ENCODE measurements at places on chromosomes 6 and 20.

DNA sequence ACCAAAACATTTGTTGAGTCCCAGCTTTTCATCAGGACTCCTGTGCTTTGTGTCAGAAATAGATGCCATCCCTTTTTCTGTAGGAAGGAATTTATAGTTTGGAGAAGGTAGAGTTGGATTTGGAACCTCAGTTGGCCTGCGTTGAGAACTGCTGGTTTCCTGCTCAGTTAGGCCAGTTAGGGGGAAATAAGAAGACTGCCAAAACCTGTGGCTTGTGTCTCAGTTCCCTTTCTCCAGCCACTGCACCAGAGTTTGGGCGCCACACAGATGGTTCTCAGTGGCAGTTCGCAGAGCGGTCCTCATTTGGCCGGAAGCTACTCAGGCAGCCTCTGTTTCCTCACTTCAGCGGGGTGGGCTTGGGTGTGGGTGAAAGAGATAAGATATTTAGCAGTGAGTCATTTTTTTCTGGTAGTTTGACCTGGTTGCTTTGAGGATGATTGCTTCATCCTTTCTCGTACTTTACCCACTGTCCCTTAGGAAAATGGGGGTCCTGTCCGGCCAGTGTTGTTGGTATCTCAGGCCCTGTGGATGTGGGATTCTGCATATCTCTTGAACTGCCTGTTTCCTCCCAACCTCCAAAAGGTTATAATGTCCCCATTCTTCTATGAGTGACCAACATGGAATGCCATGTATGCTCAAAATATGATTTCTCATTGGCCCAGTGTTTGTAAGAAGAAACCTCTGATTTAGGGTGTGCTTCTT is 53.7 kb downstream of the JARID2 start:
- DNase-seq, result peak; percentile 37

GRCh38 chr6:116797585-116797984 is 31.3 kb downstream of the GPRC6A start:
- no peak for DNase-seq

- DNase-seq, result no peak
These were observed 432.6 kb downstream of the MMUT start for GRCh38 chr6:49030251-49031020.

DNA sequence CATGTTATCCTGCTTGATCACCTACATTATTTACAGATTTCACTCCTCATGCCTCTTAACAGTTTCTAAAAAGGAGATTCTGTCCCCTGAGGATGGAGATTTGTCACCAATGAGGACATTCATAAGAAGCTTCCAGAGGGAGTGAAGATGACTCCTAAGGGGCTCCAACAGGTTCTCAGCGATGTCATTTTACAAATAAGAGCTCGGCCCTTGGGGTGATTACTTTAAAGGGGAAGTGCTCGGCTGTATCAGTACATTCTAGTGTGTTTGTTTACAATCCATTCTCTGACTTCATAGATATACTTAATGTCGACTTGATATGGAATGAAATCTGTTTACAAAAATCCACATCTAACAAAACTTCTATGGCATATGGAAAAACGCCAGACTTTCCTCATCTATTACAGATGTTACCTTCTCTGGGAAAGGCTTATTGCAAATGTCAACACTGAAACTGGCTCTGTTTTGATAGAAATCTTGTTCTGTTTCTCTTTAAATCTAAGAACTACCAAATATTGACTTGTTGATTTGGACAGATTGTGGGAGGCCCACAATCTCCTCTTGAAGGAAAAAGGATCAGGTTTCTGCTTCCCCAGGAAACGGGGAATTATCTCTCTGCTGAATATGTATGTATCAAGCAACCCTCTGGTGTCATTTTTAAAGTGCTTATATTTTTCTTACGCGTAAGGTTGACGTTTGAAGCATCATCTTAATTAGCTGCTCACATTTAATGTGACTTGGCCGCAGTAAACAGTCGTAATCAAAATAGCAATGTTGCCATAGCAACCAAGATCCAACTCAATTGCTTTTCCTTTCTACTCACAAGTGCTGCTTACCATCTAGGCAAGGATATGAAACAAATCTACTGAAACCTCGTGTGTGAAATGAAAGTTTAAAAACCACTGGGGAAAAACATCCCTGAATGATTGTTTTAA is 95.7 kb downstream of the SHLD1 start:
- no peak for DNase-seq

- DNase-seq, result no peak
These were observed 229.8 kb downstream of the TMEM242 start for GRCh38 chr6:157093536-157093935.

DNA sequence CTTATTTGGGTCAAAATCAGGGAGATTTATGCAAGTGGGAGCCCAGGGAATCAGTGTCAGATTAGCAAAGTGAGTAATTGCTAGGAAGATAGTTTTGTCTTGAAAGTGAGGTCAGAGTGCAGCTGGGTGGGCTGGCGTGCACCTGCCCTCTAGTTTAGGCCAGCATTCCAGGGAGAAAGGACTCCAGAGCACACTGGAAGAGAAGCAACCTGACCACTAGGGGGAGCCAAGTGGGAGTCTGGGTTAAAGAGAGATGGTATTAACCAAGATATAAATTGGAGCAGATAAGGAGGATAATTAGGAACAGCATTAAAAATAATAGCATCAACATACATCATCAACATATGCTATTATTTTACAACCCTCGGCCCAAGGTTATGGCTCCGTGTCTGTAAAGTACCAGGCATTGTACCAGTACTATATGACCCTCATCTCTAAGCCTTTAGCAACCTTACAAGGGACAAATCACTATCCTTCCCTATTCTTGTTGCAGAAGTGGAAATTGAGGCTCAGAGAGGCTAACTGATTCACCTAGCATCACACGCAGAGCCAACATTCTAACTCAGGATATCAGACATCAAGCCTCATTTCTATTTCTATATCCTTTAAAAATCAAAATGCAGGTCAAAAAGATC is 57.8 kb downstream of the SLC2A10 start:
- no peak for DNase-seq

- no peak for DNase-seq
These were observed 23.5 kb downstream of the TM9SF4 start for GRCh38 chr20:32132911-32133549.

DNA sequence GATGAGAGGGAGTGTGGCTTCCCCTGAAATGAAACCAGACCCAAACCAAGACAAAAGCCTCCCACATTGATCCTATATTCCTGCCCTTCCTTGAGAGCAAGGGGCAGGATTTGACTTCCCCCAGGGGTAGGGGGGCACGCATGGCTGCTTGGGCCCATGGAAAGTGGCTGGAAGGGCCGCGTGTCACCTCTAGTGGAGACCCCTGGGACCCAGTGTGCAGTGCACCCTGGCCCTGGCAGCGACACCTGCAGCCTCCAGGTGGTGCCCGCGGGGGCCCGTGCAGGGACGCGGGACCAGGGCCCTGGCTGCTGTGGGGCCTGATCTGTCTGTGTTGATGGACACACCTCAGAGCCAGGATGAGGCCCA is 18.0 kb upstream of the SLCO4A1 start:
- DNase-seq, result no peak

- DNase-seq, result no peak
These were observed 131.8 kb downstream of the QRSL1 start for GRCh38 chr6:106761160-106761559.

GRCh38 chr20:62816884-62817873 is at the start of gene COL9A3:
Gene COL9A3 (plus strand): TSS chr20:62817050. CDS start chr20:62817065, 15 bp downstream.
- DNase-seq, result no peak

DNA sequence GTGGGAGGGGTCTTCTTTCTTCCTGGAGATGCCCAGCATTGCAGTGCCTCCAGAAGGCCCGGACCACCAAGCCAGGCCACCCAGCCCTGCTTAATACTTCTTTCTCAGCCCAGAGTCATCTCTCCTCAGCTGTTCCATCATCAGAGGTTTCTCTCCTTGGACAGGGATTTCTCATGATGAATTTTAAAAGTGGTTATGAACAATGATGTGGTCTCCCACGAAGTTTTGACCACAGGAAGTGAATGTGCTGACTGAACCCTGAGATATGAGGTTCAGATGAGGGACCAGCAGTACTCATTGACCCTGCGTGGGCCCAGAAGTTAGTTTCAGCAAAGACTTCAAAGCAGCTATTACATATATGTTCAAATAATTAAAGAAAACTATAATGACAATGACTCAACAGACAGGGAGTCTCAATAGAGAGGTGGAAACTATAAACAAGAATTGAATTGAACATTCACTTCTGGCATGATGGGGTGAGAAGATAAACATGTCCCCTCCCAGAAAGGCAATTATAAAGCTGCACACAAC is 114.5 kb upstream of the SLC22A16 start:
- DNase-seq, result no peak

- no peak for DNase-seq
These were observed 8.8 kb upstream of the PERP start for GRCh38 chr6:138115877-138116660.

GRCh38 chr6:34281702-34282334 is 33.0 kb upstream of the SMIM29 start:
- no peak for DNase-seq

DNA sequence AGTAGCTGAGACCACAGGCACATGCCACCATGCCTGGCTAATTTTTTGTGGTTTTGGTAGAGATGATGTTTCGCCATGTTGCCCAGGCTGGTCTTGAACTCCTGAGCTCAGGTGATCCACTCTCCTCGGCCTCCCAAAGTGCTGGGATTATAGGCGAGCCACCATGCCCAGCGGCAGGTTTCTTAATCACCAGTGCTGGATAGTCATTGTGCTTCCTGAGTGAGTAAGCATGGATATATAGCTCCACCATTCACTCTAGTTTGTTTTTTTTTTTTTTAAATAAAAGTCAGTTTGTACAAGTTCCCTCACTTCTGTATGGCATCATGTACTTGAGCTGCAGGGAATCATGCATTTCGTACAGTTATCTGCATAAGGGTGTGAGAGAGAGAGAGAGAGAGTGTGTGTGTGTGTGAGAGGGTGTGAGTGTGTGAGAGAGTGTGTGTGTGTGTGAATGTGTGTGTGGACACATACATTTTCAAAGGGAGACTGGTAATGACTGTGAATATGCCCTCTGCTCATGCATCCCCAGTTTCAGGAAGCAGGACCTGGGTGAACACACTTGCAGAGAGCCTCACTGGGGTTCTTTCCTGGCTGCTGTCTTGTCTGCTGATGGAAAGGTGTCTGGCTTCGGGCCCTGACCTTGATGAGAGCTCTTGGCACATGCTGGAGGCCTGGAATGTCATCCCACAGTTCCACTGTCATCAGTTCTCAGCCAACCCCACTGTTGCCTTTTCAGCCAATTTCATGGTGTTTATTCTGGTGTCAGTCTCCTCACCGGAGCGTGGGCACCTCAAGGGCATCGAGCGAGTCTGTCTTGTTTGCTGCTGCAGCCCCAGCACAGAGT is 65.0 kb upstream of the XRN2 start:
- no peak for DNase-seq

DNA sequence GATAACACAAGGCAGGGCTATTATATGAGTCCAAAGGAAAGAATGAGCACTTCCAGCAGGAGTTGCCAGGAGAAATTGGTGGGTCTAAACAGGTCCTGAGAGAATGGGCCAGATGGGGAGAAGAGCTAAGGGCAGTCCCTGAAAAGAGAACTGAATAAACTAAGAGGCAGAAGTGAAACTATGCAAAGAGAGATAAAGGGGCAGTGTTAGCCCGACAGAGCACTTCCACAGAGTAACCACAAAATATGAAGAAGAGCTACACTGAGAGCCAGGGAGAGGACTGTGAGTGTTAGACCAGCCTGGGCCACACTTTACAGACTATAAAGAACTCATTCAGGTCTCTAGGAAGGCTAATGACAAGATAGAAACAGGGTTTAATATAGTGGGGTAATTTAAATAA is 43.8 kb downstream of the RALGAPA2 start:
- DNase-seq, result no peak

GRCh38 chr6:138538390-138539031 is 39.2 kb upstream of the NHSL1 start:
- DNase-seq, result no peak

DNA sequence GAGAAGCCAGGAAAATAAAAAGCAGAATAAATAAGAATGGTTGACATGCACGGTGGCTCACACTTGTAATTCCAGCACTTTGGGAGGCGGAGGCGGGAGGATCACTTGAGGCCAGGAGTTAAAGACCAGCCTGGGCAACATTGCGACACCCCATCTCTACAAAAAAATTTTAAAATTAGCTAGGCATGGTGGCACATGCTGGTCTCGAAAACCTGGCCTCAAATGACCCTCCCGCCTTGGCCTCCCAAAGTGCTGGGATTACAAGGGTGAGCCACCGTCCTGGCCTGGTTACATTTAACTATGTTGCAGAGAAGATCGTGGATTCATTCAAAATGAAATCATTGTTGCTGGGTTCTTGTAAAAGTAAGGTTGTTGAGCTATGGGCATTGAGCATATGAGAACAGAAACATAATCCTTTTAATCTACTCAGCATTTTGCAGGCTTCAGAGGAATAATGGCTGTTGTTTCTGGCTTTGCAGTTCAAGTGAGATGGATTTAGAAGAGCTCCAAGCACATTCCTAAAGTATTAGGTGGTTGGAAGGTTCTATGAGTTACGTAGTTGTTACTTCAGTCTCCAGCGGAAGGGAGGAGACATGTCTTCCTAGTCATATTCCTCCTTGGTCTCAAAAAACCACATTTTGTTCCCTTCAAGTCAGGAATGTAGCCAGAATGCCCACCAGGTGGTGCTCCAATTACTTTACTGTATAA is 45.6 kb upstream of the RAB23 start:
- peak; percentile 10 for DNase-seq

- DNase-seq, result no peak
These were observed 1164.5 kb upstream of the CITED2 start for GRCh38 chr6:140538926-140539325.

GRCh38 chr6:136351518-136352110 is 62.0 kb upstream of the BCLAF1 start:
- no peak for DNase-seq

- no peak for DNase-seq
These were observed 6.4 kb downstream of the PLTP start for GRCh38 chr20:45905505-45906079.
